ENCODE measurements at places on chromosomes 16 and 17.

DNA sequence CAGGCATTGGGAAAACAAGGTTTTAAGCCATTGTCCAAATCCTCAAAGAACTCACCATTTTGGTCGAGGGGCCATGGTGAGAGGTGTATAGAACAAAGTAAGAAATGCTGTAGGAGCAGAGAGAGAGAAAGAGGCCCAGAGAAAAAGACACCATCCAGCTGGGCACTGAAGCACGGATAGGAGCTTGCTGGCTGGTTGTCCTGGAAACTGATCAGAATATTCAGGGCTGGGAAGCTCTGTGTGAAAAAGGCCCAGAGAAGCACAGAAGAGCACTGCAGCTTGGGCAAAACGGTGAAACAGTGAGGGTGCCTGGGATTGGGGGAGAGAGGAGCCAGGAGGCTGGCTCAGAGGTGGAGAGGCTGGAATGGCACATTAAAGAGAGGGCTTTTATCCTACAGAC, 16.5 kb downstream of the HS3ST3B1 start:
- DNase-seq, result no peak

DNA sequence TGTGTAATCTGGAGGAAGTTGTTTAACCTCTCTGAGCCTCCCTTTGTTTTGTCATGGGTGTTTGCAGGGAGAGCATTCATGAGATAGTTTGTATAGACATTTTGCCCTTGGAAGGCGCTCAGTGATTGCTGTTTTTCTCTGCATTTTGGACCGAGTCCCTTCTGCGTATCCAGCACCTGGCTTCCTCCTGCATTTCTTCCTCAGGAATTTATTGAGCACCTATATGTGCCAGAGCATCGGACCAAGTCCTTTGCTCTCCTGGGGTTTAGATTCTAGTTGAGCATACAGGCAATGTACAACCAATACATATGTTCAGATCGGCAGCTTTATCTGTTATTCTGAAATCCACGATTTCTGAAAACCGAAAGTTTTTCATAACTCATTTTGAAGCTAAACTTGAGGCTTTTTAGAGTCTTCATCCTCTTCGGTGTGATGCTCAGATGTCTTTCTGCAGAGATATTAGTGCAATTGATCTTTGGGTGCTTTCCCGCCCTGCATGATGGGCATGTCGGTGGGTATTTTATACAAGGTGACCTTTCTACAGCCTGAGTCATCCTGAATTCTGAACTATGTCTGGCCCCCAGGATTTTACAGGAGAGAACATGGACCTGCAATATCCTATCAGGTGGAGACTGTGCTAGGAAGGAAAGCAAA, 4.1 kb downstream of the IL4R start:
- DNase-seq, result no peak

GRCh38 chr16:28935924-28936783, 4.4 kb downstream of the CD19 start:
- peak; percentile 86 for DNase-seq

DNA sequence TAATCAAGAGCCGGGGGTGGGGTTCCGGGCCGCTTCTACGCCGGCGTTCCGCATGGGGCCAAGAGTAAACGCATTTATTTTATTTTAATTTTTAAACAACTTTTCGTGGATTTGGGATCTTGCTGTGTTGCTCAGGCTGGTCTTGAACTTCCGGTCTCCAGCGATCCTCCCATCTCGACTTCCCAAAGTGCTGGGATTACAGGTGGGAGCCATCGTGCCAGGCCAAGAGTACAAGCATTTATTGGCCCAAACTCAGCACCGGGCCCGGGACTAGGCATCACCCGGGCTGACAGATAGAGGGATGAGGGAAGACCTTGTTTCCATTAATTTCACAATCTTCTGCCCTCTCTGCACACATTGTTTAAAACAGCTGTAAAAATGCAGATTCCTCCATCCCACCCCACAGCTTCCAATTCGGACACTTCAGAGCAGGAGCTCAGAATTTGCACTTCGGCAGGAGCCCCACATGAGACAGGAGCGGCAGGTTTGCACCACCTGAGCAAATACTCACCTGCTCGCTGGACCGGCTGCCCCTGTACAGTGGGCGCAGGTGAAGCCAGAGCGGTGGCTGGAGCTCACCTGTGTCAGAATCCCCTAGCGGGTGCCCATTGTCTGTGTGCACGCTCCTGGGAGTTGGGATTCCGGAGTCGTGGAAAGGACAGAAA, 663 bp upstream of the GINS2 start:
- DNase-seq, result no peak

DNA sequence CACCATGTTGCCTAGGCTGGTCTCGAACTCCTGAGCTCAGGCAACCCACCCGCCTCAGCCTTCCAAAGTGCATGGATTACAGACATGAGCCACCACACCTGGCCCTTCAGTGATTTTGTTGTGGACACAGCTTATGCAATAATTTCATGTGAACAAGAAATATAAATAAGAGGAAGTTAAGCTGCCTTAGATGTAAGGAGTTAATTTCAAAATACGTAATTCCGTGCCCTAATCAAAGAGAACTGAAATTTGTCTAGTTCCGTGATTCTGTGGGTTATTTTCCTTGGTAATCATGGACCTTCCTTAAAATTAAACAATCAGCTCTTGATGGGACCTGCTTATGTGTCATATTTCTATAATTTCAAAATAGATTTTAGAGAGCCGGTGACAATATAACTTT, 11.9 kb downstream of the TVP23A start:
- no peak for DNase-seq

GRCh38 chr17:39927929-39928857, 661 bp downstream of the LRRC3C start:
- DNase-seq, result peak; percentile 56

- no peak for DNase-seq
Measured at GRCh38 chr17:39270923-39271322, 45.2 kb upstream of the STAC2 start.

GRCh38 chr16:19005561-19006445, 22.1 kb downstream of the TMC7 start:
- DNase-seq, result peak; percentile 55

DNA sequence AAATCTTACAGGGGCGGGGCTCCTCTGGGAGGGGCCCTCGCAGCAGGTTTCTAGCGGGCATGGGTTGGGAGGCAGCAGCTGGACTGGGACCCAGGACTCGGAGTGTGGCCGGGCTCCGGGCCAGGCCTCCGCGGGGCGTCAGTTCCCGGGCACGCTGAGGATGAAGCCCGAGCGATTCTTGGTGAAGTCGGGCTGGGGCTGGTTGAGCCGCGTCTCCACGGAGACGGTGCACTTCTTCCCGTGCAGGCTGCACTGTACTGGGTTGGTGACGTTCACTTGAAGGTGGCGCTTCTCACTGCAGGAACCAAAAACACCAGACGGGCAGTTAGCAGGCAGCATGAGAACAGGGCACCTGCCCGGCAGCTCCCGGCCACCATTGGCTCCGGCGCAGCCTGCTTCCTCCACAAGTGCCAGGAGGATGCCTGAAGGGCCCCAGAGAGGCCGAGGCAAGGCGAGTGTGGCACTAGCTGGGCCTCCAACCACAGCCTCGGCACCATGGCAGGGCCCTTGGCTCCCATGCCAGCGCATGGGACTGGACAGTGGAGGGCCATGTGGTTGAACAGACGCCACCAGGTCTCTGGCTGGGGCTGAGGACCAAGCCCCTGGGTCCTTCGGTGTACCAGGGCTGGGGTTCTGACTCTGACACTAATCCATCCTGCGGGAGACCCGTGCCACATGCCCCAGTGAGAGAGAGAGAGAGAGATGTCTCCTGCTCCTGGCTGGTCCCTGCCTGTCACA, 8.0 kb downstream of the CDK5R1 start:
- DNase-seq, result no peak

DNA sequence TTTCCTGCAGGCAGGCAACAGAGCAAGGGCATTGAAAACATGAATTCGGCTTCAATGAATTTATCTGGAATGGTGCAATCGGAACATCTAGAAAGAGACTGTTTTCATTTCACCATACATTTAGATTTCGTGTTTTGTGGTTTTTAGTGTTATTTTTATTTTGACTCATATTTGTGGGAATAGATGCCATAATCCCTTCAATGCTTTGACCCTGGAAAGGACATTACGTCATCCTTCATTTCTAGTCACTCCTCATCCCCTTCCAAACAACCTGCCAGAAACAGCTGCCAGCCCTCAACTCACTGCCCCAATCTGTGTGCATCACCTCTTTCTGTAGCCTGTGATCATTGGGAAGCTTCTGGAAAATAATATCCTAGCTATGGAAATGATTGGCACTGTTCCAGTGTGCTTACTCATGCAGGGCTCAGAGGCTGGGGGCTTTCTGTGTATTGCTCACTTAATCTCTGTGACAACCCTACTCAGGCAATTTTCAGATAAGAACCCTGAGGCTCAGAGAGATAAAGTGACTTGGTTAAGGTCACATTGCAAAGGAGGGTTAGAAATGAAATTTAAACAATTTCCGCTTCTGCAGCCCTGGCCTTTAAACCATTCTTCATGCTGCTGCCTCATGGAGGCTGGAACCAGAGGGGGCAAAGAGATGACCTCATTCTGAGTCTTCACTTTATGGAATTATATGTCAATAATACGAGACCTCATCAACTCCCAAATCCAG, 9.5 kb upstream of the KSR1 start:
- DNase-seq, result peak; percentile 44

DNA sequence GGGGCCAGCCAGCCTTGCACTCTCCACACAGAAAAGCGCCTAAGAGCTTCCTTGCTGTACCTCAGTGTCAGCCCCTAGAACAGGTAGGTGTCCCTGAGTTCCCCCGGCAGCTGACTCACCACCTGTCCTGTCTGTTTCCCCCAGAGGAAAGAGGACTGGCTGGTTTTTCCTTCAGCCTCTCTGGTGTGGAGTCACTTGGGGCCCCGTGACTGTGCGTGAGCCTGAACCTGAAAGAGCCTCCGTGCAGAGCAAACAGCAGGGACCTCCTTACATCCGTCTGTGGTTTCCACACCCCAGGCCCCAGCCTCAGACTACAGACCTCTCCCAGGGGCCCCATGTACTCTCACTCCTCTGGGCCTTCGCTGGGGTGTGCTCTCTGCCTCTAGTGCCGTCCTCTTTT, 87.8 kb downstream of the GNAO1 start:
- no peak for DNase-seq

- no peak for DNase-seq
Measured at GRCh38 chr16:27665881-27666280, 115.9 kb downstream of the KATNIP start.

- DNase-seq, result peak; percentile 66
Measured at GRCh38 chr16:66070140-66070917, 296.2 kb upstream of the CDH5 start.

- no peak for DNase-seq
Measured at GRCh38 chr16:48176635-48177408, 21.0 kb upstream of the ABCC12 start.

- DNase-seq, result no peak
Measured at GRCh38 chr16:56986361-56986760, 3.0 kb upstream of the NLRC5 start.

- DNase-seq, result no peak
Measured at GRCh38 chr17:45008216-45008615, 40.1 kb upstream of the C1QL1 start.

DNA sequence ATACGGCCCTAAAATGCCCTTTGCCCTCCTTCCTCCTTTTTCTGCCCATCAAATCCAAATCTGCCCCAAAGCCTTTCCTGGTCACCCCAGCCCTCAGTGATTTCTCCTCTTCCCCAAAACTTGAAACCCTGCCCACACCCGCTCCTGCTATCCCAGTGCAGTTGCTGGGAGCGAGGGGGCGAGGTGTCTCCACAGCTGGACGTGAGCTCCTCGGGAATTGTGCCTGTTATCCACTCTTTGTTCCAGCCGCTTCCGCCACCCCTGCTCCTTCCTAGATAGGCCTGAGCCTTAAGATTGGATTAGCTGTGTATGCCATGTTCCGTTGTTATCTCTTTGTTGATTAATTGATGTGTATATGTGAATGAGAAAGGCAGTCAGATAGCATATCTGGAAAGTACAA, 2.6 kb upstream of the KRT35 start:
- no peak for DNase-seq

- DNase-seq, result no peak
Measured at GRCh38 chr16:57556941-57557541, 14.6 kb downstream of the ADGRG5 start.

DNA sequence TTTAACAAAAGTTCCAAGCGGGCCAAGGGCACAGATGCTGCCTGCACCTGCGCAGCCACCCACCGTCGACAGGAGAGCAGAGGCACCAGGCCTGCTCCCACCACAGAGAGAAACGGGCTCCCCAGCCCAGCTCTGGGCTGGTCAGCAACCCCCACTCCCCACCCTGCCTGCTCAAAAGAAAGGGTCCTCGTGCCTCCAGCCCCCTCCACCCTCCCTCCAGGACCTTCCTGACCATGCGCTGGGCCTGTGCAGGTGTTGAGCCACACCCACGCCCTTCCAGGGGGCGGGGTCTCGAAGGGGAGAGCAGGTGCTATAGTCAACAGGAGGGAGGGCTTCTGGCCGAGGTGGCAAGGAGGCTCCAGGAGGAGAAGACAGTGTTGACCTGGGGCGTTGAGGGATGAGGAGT, 25.3 kb downstream of the ZNF778 start:
- DNase-seq, result no peak

GRCh38 chr16:10521681-10522274, 58.6 kb downstream of the EMP2 start:
- DNase-seq, result peak; percentile 51

DNA sequence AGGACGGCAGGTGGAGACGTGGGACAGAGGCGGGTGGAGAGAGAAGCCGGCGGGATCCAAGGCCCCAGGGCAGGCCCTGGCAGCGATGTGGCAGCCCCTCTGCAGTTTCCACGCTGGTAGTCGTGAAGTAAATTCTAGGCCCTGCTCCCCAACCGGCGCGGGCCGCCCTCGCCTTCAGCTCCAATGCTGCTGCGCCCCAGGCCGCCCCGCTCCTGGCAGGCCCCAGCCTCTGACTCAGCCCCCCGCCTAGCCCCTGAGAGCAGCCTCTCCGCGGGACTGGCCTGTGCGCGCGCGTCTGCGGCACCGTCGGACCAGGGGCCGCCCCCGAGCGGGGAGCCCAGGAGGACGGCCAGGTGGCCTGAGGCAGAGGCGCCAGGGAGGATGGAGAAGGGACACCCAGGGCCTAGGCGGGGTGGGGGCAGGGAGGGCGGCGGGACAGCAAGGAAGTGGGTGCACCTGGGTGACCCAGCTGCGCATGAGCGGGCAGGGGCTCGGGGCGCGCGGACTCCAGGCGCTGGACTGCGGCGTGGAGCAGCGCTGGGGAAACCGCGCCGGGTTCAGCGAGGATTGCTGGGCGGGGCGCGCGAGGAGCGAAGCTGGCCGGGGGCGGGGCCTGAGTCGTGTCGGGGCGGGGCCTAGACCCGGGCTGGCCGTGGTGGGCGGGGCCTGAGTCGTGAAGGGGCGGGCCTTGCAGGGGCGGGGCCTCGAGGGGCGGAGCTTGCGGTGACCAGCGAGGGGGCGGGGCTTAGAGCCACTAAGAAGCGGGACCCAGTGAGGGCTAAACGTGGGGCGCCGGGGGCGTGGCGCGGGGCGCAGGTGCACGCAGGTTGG, 29.6 kb downstream of the ZNF778 start:
- peak; percentile 90 for DNase-seq

DNA sequence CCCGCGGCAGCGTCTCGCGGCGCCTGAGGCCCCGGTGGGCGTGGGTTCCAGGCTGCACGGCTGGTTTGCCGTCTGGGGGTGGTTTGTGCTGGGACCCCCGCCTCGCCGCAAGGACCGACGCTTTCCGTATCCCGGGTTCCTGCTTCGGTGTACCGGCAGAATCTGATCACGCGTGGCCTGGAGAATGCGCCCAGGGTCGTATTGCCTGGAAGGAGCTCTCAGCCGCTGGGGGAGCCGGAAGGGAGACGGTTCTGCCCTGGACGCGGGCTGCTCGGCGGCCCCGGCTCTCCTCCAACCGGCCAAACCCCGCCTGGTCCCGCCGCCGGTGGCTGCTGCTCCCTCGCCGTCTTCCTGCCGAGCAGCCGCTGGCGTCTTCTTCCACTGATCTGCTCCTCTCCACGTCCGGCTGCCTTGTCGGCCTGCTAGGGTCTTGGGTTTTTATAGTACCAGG, 39.8 kb downstream of the ZNF778 start:
- no peak for DNase-seq

Data from left cardiac atrium (tissue), 4 donors.